ENCODE measurements at places on chromosomes 2 and 18. TPM values are rescaled to one million over a fixed set of nuclear protein-coding genes. Genes with fewer than 3 reads are reported as not detected.

- no peak for DNase-seq
Observed at GRCh38 chr2:112339986-112340385, 64.6 kb downstream of the ZC3H6 start.

TNFRSF11A gene
- 0.36 TPM for total RNA-seq

DNA sequence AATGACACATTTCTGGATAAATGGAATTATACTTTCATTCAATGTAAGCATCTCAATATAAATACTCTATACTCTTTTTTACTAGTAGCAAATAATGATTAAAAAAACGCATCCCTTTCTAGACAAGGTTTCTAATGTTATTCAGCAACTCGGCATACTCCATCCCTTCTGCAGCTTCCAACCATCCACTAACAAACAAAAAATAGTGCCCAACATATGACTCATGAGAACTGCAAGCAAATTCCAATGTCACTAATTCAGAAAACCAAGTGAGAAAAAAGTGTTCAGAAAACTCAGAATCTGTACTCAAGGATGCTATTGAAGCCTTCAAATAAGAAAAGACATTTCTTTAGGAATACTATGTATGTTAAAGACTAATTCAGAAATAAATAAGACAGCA lies 140.0 kb downstream of the BAZ2B start:
- DNase-seq = no peak

DNA sequence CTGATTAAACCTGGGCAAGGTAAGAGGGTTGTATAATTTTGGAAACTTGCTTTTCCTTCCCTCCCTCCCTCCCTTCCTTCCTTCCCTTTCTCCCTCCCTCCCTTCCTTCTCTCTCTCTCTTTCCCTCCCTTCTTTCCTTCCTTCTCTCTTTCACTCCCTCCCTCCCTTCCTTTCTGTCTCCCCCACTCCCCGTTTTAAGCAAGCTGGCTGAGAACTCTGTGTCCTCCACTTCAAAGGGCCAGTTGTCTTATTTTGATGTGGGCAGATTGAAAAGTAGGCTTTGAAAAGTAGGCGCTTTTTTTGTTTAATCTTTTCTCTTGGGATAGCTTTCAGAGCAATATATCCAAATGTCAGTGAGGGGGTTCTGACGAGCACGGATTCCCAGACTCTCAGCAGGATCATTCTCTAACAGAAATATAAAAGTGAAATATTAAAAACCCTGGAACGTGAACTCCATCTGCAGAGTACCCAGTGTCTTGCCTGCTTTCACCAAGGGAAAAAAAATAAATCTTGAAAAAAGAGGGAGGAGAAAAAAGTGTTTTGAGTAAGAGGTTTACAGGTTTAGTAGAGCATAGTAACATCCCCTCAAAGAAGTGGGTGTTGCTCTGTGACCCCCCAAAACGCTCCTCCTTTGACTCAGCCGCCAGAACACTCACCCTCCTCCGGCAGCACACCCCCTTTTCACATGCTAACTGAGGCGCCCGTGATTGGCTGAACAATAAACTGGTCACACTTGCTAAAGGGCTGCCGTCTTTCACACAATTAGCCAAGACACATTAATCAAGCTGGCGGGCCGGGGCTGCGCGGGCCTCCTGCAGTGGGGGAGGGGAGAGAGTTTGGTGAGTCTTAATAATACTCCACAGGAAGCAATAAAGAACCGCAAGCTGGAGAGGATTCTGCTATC lies 52.2 kb downstream of the CDK15 start:
- DNase-seq = peak; percentile 86

- no peak for DNase-seq
Observed at GRCh38 chr2:231992888-231993287, 31.4 kb downstream of the DIS3L2 start.

DNA sequence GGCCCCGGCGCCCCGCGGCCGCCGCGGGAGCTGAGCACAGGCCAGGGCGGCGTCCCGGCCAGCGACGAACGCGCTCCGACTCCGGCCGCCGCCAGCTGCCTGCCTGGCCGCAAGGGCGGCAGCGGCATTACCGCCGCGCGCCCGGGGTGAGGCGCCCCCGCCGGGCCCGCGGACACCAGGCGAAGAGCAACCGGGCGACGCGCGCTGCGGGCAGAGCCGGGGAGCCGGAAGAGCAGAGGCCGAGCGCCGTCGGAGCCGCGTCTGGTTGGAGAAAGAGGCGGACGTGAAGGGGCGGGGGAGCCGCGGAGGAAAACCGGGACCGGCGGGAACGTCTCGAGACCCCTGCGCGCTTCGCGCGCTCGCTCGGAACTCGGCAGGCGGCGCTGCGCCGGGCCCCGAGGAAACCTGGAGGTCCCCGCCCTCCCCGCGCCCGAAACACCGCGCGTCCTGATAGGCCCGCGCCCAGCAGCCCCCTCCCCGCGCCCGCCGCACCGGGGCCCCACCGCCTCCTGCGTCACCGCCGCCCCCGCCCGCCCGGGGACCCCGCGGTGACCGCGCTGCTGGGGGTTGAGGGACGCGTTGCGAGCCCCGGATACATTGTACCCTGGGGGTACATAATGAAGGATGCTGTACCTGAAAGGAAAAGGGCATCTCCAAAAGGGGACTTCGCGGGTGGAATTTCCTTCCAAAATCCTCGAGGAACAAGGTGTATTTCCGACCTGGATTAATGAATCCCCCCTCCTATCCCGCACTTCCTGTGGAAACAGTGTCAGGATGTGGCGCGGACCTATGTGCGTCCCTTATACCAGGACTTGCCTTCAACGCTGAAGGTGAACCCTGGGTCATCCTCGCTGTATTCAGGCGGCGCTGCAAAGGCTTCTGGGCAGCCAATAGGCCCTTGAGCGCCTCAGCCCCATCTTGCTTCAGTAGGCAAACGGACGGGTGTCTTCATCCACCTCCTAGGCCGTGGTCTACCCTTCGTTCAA lies 1.0 kb upstream of the B4GALT6 start:
- DNase-seq = peak; percentile 54

GRCh38 chr2:150403457-150403856 lies 84.0 kb downstream of the RND3 start:
- DNase-seq = peak; percentile 9

ALPI gene
- total RNA-seq = not detected

DNA sequence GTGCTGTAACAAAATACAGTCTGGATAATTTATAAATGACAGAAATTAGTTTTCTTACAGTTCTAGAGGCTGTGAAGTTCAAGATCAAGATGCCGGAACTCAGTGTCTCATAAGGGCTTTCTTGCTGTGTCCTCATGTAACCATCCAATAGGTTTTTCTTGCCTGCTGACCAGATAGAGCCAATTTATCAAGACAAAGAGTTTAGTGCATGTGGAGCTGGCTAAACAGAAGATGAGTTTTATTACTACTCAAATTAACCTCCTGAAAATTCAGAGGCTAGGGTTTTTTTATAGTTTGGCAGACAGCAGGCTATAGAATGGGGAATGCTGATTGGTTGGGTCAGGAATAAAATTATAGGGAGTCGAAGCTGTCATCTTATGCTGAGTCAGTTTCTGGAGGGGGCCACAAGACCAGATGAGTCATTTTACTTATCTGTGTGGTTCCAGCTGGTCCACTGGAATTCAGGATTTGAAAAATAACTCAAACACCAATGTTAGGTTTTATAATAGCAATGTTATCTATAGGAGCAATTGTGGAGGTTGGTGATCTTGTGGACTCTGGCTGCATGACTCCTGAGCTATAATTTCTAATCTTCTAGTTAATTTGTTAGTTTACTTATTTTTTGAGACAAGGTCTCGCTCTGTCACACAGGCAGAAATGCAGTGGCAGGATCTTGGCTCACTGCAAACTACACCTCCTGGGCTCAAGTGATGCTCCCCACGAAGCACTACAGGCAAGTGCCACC lies 3.2 kb upstream of the PDK1 start:
- DNase-seq = peak; percentile 93

GRCh38 chr2:136137982-136138381 lies 20.0 kb upstream of the CXCR4 start:
- DNase-seq = no peak

CRACDL gene
- not detected for total RNA-seq

PFN4 gene
- 2.4 TPM for total RNA-seq

GRCh38 chr2:48362515-48362914 lies 167.4 kb upstream of the STON1 start:
- DNase-seq = no peak

SCN7A gene
- total RNA-seq = not detected

DNA sequence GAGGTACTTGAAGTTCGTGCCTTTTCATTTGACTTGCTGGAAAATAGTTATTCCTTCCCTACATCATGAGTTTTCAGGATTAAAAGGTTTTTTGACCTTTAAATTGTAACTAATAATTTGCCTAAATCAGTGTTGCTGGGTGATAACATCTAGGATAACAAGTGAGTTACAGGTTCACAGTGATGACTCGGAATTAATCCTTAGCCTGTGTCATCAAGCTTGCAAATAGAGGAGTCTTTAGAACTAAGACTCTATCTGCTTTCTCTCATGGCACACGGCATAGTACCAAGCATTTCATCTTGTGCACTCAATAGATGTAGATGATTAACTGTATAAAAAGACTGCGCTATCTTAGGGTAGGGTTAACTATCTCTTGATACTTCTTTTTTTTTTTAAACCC lies 79.5 kb downstream of the CAMKMT start:
- DNase-seq = no peak

DNA sequence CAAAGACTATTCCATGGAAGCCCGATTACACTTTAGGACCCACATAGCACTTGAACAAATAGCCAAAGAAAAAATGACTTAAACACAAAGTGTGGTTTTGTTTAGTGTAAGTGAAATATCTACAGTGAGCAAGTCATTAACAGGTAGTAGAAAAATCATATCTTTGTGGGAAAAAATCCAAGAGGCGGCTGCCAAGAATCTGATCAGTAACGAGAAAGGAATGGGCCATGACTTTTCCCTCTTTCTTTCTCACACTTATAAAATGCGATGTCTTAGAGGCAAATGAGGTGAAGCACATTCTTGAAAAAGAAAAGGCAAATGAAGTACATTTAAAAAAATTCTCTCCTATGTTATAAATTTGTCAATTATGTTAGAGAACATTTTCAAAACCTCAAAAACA lies 12.9 kb upstream of the GEMIN6 start:
- no peak for DNase-seq

SLC4A5 gene
- total RNA-seq = 0.10 TPM

TMEM247 gene
- total RNA-seq = not detected

GRCh38 chr18:79818631-79819030 lies 20.9 kb downstream of the KCNG2 start:
- DNase-seq = no peak

- peak; percentile 93 for DNase-seq
Observed at GRCh38 chr2:11583840-11584524, 50.1 kb downstream of the GREB1 start.

DNA sequence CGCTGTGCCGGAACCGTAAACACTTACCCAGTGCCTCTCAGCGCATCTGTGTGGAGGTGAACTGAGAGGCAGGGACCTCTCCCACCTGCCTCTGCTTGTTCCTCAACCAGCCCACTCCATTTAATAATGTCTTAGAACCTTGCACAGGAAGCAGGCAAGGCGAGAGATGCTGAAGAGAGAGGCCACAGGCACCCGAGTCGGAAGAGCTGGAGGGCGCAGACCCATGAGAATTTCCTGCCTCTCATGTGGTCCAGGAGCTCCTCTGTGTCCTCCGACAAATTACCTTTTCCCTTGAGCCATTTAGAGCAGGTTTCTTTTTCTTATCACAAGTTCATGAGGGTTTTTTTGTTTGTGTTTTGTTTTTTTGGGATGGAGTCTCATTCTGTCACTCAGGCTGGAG lies 4.9 kb upstream of the RFX8 start:
- no peak for DNase-seq

- peak; percentile 16 for DNase-seq
Observed at GRCh38 chr2:1140389-1141003, 189.8 kb downstream of the SNTG2 start.

- DNase-seq = no peak
Observed at GRCh38 chr2:32918774-32919173, 28.0 kb upstream of the LTBP1 start.

GRCh38 chr2:113675875-113676274 lies 48.8 kb downstream of the RABL2A start:
- no peak for DNase-seq

GRCh38 chr2:231716666-231717280 lies 8.4 kb downstream of the PTMA start:
- DNase-seq = peak; percentile 17

IL1F10 gene
- not detected for total RNA-seq

DNA sequence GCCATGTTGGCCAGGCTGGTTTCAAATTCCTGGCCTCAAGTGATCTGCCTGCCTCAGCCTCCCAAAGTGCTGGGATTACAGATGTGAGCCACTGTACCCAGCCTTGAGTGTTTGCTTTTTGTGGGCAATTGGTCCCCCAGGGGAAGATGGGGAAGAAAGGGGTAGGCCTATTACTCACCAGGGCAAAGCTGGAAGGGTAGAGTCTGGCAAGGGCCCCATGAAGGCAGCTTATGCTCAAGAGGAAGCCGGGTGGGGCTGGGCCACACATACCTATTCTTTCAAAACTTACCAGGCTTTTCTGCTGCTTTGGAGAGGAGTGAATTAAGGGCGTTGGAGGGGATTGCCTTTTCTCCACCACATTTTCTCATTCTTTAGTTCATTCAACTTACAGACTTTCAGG lies 24.5 kb upstream of the CD28 start:
- peak; percentile 83 for DNase-seq

DNA sequence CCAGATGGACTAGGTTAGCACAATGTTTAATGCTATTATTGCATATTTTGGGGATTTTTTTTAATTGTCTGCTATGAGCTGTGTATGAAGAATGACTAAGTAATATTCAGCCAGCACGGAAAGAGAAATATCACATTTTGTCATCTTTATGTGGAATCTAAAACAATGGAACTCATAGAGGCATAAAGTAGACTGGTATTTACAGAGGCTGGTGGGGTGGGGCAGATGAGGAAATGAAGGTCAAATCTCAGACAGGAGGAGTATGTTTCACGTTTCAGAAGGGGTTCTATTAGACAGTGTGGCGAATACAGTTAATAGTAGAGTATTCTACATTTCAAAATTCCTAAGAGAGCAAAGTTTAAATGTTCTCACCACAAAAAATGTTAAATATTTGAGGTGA lies 4.7 kb downstream of the CDH19 start:
- DNase-seq = peak; percentile 13

DNA sequence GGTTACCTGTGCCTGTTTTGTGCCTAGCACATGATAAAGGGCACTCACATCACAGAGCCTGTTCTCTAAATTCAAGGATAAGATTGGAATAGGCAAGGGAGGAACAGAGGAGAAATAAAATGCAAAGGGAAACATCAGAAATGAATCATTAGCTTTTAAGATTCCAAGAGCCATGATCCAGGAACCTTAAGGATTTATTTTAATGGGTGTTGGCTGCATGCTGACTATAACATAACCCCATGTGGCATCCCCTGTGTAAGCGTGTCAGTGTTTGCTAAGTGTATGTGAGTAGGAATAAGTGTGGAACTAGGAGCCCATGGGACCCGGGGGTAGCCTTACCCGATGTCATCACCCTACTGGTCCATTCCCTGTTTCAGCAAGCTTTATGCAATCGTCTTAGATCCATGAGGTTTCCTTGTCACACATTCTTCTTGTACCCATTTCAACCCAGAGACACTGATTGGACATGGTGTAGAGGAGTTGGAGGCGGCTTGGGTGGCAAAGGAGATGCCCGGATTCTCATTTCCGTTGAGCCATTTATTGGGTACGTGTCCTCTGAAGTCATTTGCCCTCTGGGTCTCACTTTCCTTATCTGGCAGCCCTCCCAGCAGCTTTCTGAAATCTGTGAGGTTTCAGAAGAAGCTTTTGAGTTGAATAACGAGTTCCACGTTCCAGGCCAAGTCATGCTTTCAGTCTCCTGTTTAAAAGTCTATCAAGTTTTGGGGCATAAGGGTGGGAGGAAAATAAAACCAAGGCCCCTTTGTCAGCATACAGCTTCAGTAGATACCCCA lies 117.0 kb downstream of the MGAT5 start:
- DNase-seq = peak; percentile 97

CDH2 gene
- total RNA-seq = 35.8 TPM

- peak; percentile 54 for DNase-seq
Observed at GRCh38 chr2:40488101-40488601, 36.3 kb upstream of the SLC8A1 start.

Data from RPMI7951 (cell line).